ENCODE measurements at places on chromosomes 7 and 10.

- DNase-seq = peak; percentile 72
These were observed 32.4 kb downstream of the CXCL12 start for GRCh38 chr10:44352316-44353127.

DNA sequence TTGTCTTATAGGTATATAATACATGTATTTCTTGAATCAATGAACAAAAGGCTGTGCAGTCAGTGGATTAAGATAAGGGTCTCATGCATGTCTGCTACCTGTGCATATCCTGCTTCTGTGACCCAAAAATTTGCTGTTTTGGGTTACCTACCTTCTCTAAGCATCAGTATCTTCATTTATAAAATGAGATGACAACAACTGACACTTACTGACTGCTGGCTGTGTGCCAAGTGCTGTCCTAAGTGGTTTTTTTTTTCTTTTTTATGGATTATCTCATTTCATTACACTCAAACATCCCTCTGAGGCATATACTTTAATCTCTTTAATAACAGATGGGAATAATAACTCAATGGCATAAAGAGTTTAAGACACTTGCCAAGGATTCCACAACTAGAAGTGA, 2.1 kb downstream of the PDK4 start:
- no peak for DNase-seq

DNA sequence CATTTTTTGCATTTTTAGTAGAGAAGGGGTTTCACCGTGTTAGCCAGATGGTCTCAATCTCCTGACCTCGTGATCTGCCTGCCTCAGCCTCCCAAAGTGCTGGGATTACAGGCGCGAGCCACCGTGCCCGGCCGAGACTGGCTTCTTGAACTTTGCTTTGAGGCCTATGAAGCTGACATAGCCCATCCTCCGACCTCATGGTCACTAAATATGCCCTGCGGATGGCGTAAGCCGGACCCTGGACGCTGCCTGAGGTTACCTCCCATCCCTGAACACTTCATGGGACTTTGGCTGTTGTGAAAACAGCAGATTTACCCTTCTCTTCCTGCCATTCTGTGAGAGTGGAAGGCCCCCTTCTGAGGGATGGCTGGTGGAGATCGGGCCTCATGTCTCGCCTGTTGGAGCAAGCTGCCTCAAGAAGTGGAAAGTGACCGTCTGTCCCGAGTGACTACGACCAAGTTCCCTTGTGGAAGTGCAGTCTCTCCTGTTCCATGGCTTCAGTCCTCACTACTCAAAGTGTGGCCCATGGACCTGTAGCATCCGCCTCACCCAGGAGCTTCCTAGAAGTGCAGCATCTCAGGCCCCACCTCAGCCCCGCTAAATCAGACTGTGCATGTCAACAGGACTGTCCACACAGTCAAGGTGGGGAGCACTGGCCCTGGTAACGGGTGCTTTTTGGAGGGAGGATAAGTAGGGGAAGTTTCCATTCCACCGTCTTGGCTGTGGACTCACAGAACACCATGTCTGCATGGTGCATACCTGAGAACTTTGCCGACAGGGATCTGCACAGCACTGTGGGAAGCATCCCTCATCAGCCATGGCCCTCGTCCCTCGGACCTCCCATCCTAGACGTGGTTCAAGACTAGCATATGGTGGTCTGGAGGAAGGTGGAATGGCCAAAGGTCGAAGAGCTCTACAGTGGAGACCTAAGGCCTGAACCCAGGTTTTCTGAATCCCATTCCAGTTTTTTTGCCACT, 210.5 kb upstream of the SHH start:
- no peak for DNase-seq

DNA sequence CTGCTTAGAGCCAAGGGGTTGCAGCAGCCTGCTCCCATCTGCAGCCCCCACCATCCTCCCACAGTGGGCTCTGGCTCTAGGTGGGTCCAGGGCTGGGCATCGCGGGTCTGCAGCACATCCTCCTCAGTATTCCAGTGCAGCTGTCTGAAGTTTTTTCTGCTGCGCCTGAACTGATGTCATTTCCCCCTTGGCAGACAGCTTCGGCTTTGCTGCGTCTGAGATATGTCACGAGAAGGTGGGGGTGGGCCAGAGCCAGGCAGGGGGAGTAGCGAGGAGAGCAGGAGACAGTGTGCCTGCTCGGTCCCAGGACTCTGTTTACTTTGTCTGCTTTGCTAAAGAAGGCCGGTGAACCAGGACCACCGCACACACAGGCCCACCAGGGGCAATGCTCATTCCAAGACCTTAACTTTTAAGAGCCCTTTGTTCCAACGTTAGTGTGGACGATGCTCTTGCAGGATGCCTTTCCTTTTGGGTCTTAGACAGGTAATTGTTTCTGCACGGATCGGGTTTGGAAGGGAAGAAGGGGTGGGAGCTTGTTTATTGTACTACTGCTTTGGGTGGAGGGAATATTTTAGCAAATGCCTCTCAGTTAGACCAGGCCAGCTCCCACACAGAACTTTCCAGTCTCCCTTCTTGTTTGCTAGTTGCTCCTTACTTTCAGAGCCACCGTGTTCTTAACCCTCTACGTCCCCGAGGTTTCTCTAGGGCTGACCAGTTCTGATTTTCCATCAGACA, 32.4 kb downstream of the WBP1L start:
- peak; percentile 12 for DNase-seq

DNA sequence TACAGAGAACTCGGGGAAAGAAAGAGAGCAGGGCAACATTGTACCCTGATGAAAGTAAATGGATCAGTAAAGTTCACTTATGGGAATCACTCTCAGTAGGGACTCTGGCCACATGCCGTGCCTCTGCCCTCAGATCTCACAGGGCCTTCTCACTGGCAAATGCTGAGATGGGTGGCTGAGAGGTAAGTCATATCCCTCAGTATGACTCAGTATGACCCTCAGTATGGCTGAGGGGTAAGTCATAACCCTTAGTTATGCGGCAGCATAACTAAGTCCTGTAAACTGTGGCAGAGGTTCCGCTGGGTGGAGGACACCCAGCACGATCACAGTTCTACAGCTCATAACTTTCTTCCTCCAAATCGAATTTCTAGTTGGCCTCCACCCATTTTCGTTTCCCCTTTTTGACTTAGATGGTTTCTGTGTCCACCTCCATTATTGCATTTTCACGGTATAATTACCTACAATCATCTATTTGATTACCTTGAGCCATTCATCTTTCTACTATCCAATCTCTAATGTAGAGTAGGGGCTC, 26.5 kb upstream of the WNT16 start:
- DNase-seq = peak; percentile 97

DNA sequence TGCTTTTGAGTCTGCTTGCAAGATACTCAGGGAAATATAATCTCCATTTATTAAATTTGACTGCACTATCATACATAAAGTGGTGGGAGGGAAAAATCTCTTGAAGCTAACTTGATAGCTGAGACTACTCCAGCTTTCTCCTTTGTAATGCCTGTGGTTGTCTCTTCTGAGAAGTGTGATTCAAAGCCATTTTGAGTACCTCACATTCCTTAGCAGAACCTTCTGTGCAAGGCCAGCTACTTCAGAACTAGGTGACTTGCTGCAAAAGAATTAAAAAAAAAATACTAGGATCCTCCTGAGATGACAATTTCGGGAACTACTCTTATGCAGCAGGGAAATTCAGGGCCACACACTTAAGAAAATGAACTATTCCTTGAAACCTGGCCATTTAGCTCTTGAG, 294.8 kb downstream of the MDFIC start:
- no peak for DNase-seq

- DNase-seq = peak; percentile 52
These were observed at the start of gene CAMK1D for GRCh38 chr10:12348870-12349628. Gene CAMK1D (plus strand): TSS chr10:12349547.

GRCh38 chr10:15857107-15857575, 3.2 kb downstream of the MINDY3 start:
- no peak for DNase-seq

- no peak for DNase-seq
These were observed 68.8 kb downstream of the ITGB8 start for GRCh38 chr7:20399521-20399920.

DNA sequence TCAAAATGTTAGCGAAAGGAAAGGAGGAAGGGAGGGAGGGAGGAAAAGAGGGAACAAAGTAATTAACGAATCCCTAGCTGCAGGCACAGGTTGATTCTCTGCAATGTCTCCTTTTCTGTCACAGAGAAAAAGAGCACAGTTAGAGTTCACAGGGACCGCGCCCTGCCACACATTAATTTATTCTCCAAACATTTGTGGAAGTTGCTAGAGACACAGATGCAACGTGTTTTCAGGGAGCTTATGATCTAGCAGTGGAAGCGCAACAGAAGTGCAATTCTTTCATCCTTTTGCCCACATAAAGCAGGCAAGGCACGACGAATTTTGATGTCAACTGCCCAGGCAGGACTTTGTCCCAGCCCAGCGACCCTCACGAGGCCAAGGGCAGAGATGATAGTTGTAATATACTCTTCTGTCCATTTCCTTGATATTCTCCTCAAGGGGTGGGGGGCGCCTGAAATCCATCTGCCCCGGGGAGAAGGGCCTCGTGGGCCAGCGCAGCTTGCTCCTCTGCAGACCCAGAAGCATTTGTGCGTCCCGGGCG, 101.7 kb upstream of the ZNF438 start:
- no peak for DNase-seq

GRCh38 chr7:79997345-79997744, 137.3 kb upstream of the GNAI1 start:
- no peak for DNase-seq

- peak; percentile 94 for DNase-seq
These were observed at the start of gene ESYT2 for GRCh38 chr7:158829342-158830210. Gene ESYT2 (minus strand): TSS chr7:158829509. CDS start chr7:158829418, 91 bp downstream.

DNA sequence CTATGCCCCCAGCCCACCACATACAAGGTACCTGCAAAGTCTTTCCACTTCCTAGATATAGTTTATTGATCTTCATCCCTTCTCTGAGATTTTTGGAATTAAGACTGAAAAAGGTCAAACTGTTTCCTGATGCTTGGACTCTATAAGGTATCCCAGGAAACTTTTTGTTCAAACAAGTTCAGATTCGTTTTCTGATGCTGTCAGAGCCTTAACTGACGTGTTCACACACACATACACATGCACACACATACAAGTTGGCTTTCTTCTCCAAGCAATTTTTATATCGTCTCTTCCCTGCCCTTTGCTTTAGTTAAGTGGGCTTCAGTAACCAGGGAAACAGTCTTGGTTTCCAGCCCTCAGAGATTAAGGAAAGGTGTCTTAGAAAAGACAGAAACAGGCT, 11.7 kb upstream of the VPS41 start:
- no peak for DNase-seq

GRCh38 chr7:149714081-149714909, 59.1 kb downstream of the ZNF467 start:
- DNase-seq = peak; percentile 77

DNA sequence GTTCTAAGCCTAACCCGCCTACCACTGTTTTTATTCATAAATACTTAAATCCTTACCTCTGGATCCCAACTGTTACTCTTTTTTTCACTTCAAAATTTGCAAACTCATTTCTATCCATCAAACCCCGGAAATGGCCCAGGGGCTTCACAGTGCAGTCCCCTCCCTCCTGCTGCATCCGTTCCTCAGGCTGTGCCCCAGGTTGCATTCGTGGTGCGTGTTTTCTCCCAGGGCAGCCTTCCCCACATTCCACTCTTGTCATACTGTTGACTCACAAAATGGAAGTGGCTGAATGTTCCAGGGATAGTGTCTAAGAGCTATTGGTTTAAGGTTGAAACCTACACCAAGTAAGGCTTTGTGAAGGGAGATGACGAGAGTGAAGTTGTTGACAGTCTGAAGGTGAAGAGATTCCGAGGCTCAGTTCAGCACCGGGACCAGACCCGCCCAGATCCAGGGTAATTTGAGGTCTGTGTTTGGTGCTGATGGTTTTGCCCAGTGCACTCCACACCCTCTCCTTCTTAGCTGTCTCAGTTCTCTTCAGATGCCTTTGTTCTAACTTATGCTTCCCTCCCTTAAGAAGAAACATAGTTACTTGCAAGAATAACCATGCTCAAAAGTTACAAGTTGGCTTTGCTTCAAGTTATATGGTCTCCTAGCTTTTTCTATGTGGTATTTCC, 7.7 kb downstream of the INSIG1 start:
- DNase-seq = peak; percentile 17

DNA sequence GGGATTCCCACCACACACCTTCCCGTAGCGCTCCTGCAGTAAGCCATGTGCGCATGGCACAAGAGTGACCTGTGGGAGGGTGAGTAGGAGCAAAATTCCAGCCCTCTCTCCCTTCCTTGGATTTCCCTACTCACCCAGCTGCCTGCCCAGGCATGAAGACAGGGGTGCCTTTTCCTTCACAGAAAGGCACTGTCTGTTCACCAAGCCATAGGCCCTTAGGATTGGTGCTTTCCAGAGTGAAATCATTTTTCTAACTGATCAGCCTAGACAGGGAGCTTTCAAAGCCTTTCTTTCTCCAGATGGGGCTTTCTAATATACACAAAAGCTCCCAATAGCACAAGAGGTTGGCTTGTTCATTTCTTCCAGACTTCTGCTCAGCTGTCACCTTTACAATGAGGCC, 79.7 kb downstream of the CTTNBP2 start:
- DNase-seq = no peak

DNA sequence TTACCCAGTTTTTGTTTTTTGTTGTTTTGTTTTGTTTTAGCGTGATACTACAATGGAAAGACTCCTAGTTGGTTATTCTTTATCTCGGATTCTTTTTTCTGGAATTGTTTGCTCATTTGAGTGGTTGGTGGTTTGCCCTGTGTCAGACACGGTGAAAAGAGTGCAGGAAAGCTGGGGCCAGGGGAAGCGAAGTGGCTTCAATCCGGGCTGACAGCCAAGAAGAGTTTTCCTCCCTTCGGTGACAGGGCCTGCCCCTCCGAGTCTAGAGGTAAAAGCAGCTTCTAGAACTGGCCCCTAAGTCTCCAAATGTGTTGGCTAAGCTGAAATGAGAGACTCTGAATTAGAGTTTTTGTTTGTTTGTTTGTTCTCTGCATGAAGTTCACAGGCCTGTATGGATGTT, 5.7 kb upstream of the AP5Z1 start:
- no peak for DNase-seq

GRCh38 chr10:125549653-125550052, 133.3 kb downstream of the TEX36 start:
- DNase-seq = no peak

DNA sequence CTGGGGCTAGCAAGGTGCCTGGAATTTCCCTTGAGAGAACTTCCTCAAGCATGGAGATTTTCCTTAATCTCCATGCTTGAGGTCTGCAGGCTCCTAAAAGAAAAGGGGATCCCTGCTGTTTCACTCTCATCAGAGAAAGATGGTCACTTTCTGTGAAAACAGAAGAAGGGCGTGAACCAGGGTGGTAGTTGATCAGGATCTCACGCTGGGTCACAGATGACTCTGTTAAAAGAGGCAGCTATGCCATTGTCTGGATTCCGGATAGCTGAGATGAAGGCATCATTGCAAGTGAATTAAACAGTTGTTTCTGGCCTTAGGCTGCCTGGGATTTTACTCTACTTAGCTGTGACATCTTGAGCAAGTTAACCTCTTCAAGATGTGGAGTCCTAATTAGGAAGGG, 525.9 kb downstream of the TYW1 start:
- DNase-seq = no peak

- DNase-seq = no peak
These were observed 24.0 kb downstream of the STK32C start for GRCh38 chr10:132283604-132284382.

- no peak for DNase-seq
These were observed 24.8 kb upstream of the ZNF800 start for GRCh38 chr7:127417346-127417745.
